Mesendoderm (in vitro differentiated cells): ENCODE measurements at places on chromosomes 7 and 10.
A peak's percentile ranks its signal among the peaks of the same experiment; 100 is the strongest.

DNA sequence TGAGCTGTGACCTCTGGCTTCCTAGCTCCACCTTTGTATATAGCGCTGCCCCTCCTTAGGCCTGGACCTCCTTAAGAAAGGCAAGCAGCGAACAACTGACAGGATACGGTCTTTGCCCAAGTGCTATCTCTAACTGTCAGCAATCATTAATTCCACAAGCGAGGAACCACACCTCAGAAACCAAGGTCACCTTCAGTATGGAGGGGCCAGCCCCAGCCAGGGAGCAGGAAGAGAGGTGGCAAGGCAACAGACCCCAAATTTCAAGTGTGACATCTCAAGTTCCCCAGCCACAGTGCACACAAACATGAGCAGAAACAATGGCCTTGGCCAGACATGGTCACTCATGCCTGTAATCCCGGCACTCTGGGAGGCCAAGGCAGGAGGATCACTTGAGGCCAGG is 4.8 kb upstream of the AOC1 start:
- DNase-seq, result no peak

DNA sequence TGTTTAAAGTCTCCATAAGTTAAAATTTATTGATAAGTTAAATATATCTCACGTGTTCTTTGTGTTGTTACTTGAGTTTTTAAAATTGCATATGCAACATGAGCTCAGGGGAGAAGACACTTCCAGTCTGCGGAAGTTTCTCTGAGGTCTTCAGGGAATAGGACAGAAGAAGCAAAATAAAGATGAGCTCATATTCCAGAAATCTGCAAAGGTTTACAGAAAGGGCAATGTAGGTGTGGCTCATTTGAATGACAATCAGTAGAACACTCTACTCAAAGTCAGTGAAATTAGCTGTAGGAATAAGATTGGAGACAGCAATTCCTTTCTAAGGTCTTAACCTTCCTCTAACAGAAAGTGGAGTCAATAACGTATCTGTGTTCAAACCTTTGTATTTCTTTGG is 53.7 kb downstream of the CACNA2D1 start:
- peak; percentile 26 for DNase-seq

DNA sequence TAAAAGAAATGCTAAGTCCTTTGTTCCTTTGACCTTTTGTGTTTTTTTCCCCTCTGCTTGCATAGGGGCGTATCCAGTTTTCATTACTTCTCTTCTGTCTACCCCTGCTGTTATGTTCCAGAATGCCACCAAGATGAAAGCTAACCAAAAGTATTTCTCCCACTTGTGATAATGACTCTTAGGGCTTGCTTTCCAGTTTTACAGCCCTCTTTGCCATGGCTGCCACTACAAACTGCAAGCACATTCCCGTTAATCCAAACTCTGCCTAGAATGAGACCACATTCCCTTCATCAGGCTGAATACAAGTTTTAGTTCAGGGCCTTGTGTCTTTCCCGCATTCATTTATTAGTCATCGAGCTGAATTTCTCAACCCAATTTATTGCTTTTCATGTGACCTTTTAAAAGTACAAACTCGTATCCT is 23.6 kb upstream of the CD36 start:
- DNase-seq, result no peak

- peak; percentile 57 for DNase-seq
These were observed 866 bp upstream of the SFMBT2 start for GRCh38 chr10:7411671-7412128.

DNA sequence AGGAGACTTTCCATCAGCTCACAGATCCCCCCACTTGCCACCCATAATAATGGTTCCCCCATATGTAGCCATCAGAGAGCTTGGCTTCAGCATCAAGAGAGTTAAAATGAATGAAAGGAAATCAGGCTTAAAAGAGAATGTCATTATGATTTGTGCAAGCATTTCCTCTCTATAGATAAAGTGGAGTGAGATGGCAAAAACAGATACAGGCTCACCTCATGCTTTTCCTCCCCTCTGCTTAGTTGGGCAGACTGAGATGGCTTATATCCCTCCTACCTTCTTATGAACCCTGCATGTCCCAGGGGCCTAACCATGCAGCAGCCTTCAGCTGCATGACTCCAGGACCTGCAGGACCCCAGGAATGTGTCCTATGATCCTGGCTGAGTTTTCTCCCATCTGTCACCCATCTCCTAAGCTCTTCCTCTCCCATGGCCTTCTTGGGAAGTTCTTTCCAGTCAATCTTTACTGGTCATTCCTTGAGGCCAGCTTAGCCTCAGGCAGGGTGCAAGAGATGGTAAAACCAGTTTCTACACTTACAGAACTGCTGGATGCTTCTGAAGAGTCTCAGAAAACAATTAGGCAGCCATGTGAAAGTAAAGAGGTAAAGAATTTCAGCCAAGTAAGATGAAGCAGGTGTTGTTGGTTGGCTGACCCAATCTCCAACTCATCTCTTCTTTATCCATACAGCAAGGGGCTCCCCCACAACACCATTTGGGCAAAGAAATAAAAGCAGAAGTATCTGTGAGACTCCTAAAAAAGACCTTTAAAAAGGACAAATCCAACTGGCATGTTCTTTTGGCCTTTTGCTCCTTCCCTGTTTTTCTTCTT is 159.7 kb downstream of the RTKN2 start:
- no peak for DNase-seq

GRCh38 chr7:30844483-30844874 is 67.2 kb upstream of the AQP1 start:
- DNase-seq, result no peak

- DNase-seq, result no peak
These were observed 185.2 kb upstream of the VIPR2 start for GRCh38 chr7:159329818-159330378.

DNA sequence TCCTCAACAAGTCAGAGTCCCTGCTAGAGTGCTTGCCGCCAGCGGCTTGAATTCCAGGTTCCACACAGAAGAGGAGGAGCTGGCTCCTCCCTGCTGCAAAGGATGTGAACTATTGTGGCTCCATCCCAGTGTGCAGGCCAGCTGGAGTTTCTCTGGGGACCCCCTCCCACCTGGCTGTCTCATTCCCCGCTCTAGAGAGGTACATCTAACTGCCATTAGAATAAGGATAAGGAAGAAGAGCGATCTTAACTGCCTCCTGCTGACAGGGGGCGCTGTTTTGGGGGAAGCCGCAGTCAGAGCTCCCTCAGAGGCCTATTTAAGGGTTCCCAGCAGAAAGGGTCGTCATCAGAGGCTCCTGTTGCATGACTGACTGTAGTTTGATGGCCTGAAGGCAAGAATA is 40.8 kb upstream of the HECW1 start:
- peak; percentile 86 for DNase-seq

DNA sequence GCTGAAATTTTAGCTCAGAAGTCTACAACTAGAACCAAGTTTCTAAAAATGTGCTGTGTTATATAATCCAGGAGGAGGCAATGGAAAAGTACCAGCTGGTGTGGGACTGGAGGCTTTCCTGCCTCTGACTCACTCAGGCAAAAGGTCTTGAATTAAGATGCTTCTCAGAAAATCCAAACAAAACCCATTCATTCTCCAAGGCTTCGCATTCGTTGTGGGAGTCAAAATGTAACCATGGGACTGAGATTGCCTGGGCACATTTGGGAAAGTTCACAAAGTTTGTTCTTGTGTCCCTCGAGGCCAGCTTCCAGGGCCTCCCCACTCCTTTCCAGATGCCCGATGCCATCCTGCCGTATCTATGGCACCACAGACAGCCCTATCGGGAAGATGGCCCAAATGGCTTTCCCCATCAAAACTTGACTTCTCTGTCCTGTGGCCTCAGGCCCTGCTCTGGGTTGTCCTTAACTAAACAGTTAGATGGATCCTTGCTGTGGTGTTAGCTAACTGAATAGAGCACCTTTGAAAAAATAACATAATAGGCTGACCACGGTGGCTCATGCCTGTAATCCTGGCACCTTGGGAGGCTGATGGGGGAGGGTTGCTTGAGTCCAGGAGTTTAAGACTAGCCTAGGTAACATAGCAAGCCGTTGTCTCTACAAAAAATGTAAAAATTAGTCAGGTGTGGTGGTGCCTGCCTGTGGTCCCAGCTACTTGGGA is 180.5 kb downstream of the PFKFB3 start:
- no peak for DNase-seq

- DNase-seq, result no peak
These were observed 84.9 kb upstream of the GATA3 start for GRCh38 chr10:7969623-7970022.

- DNase-seq, result no peak
These were observed 8.0 kb downstream of the CDK13 start for GRCh38 chr7:39958038-39958437.

DNA sequence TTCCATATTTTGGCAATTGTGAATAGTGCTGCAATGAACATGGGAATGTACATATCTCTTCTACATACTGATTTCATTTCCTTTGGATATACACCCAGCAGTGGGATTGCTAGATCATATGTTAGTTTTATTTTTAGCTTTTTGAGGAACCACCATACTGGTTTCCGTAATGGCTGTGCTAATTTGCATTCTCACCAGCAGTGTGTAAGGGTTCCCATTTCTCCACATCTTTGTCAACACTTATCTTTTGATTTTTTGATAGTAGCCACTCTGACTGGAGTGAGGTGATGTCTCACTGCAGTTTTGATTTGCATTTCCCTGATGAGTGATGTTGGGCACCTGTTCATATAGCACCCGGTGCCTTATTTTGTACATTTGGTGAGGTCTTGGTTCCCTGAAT is 519.6 kb downstream of the REEP3 start:
- DNase-seq, result no peak

GRCh38 chr7:148738737-148739535 is 40.2 kb downstream of the CUL1 start:
- no peak for DNase-seq

GRCh38 chr10:110691139-110691538 is 47.0 kb downstream of the RBM20 start:
- DNase-seq, result no peak

DNA sequence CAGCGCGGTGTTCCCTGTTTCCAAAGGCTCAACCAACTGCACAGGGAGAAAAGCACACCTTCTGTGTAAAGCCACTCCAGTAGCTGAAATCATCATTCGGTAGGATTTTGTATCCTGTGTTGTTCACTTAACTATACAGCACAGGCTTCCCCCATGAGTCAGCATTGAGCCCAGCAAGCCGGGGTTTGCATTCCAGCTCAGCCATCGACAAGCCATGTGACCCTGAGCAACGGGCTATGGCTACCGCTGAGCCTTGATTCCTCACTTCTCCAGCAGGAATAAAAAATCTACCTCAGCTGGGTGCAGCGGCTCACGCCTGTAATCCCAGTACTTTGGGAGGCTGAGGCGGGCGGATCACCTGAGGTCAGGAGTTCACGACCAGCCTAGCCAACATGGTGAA is 44.1 kb upstream of the ATP6V0A4 start:
- peak; percentile 83 for DNase-seq

DNA sequence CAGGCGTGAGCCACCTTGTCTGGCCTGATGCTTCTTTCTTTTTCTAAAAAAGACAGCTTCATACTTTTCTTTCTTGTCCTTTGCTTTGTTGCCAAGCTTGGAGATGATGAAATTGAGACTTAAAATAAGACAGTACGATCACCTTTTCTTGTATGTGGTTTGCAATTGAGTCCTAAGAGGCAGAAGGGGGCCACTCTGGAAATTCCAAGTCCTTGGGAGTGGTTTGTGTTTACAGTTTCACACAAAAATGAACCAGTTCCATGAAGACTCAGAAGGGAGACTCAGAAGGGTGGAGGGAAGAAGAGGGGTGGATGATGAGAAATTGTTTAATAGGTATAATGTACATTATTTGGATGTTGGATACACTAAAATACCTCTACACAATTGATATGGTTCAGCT is 70.7 kb upstream of the TNS3 start:
- DNase-seq, result no peak

- DNase-seq, result peak; percentile 89
These were observed 42.1 kb downstream of the CYP26A1 start for GRCh38 chr10:93115661-93116383.

GRCh38 chr10:43417950-43418768 is 9.2 kb upstream of the HNRNPF start:
- DNase-seq, result no peak
